Heart left ventricle (tissue), 16 donors: ENCODE measurements at places on chromosomes 5 and 9.

DNA sequence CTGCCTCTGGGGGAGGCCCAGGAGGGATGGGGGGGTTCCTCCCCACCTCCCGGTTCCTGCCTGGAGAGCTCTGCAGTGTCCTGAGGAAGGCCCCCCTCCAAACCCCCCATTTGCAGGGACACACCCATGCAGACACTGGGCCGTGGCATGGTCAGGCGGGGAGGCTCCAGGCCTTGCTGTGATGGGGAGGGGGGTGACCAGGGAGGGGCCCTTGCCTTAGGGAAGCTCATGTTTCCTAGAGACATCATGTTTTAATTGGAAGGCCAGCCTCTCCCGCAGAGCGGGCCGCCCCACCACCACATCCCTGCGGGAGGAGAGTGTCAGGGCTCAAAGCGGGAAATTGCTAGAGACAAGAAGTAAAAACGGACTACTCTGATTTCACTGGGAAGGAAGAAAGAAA, 12.0 kb downstream of the PRRX2 start:
- DNase-seq: no peak

GRCh38 chr5:141303756-141304155, at the start of gene SLC25A2:
TSS of gene SLC25A2 (minus strand) at chr5:141304049. CDS start at chr5:141303865, 184 bp downstream.
- no peak for DNase-seq

GRCh38 chr9:123550797-123551196, 194.8 kb downstream of the CRB2 start:
- DNase-seq: no peak

DNA sequence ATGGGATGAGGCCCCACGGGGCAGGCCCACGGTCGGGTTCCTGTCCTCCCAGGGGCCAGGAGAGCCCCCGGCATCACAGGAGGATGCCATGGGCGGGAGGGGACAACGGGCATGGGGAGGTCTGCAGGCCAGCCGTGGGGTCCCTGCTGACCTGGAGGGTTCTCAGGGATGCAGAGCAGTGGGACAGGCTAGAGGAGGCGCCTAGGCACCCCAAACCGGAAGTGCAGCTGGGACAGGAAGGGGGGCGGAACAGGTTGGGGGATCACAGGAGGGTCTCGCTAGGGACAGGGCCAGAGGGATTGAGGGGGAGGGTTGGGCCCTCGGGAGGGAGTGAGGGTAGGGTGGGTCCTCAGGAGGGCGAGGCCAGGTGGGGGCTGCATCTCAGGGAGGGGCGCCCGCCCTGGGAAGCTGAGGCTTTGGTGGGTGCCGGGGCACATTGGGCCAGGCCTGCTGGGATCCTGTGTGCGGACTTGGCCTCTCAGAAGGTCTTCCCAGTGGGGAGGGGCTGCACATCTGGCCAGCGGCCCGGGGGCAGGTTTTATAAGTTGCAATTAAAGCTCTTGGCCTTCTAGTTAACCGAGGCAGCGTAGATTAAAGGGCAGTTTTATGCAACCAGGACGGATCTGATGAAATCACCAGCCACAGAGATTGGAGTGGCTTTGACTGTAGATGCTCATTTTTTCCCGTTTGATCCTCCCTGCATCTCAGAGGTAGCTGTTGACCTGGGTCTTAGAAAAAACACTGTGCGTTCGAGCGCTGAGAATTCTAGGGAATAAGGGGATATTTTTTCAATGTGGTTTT, 20.1 kb downstream of the NKD2 start:
- peak; percentile 13 for DNase-seq

- no peak for DNase-seq
Measured at GRCh38 chr9:88757406-88758010, 222.5 kb downstream of the NXNL2 start.

- no peak for DNase-seq
Measured at GRCh38 chr9:77421506-77422265, 226.4 kb downstream of the GNA14 start.

DNA sequence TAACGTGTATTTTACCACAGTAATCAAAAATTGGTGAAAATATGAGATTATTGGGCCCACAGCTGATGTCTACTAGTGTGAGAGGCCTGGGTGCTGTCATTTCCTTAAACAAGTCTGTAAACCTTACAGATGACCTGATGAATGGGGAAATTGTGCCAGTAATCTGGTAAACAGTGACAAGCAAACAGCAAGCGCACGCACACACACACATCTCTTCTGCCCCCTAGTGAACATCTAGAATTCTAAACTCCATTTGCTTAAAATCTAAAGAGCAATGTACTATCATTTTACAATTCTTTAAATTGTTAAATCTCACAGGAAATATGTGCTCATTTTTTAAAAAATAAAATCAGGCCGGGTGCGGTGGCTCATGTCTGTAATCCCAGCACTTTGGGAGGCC, 7.5 kb upstream of the RAPGEF1 start:
- DNase-seq: no peak
